ENCODE measurements at places on chromosomes 6 and 20.
A peak's percentile ranks its signal among the peaks of the same experiment; 100 is the strongest.

DNA sequence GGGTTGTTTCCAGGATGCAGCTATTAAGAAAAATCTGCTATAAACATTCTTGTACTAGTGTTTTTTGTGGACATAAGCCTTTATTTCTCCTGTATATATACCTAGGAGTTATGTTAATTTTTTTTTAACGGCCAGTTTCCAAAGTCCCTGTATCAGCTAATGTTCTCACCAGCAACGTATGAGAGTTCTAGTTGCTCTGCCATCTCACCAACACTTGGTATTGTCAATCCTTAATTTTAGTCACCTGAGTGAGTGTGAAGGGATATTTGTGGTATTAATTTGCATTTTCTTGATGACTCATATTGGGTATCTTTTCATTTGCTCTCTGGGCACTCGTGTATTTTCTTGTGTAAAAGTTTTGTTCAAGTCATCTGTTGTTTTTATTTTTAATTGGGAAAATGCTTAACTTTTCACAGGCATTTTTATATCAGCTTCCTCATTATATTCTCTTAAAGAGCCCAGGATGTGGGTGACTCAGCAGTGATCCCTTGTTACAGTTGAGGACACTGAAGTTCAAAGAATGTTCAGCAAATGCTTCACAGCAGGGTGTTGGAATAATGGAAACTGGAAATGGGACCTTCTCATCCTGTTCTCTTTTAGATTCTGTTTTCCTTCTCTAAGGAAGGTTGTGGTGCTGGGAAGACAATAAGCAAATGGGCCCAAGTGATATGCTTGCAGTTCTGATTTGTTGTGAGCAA, 211.7 kb upstream of the PRND start:
- DNase-seq, result no peak

GRCh38 chr20:11880680-11881079, 37.0 kb upstream of the BTBD3 start:
- no peak for DNase-seq

- DNase-seq, result no peak
Observed at GRCh38 chr6:160365117-160365516, 16.9 kb downstream of the SLC22A3 start.

DNA sequence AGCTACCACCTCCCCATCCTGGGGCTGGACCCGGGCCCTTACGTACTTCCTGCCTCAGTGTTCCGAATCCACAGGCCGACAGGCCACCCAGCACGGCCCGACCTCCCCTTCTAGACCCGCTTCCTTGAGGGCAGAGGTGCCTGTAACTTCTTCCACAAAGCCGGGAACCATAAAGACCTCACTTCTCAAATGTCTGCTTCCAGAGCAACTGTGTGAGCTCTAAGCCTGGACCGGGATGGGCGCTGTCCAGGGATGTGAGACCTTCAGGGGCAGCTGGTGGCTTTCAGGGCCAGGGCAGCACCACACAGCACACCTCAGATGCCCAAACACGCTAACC, 9.3 kb downstream of the SLC2A4RG start:
- no peak for DNase-seq

GRCh38 chr6:35151466-35151865, 10.3 kb upstream of the TCP11 start:
- DNase-seq, result no peak

DNA sequence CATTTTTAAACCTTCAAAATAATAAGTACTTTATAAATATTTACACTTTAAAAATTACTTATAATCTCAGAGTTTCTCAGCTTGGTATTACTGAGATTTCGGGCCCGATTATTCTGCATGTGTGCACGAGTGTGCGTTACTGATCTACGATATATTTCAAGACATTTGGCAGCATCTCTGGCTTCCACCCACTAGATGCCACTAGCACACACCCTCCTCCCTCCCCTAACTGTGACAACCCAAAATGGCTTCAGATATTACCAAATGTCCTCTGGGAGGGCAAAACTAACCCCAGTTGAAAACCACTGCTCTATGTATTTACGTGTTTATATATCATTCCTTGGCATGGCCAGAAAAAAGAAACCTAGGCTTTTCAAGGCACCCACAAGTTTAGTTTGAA, 95.9 kb downstream of the FYN start:
- no peak for DNase-seq

GRCh38 chr6:125511809-125512396, 210.1 kb upstream of the HDDC2 start:
- DNase-seq, result no peak

- no peak for DNase-seq
Observed at GRCh38 chr20:49078310-49078709, 32.2 kb downstream of the CSE1L start.

- DNase-seq, result no peak
Observed at GRCh38 chr20:62360854-62361798, 6.0 kb downstream of the LAMA5 start.

DNA sequence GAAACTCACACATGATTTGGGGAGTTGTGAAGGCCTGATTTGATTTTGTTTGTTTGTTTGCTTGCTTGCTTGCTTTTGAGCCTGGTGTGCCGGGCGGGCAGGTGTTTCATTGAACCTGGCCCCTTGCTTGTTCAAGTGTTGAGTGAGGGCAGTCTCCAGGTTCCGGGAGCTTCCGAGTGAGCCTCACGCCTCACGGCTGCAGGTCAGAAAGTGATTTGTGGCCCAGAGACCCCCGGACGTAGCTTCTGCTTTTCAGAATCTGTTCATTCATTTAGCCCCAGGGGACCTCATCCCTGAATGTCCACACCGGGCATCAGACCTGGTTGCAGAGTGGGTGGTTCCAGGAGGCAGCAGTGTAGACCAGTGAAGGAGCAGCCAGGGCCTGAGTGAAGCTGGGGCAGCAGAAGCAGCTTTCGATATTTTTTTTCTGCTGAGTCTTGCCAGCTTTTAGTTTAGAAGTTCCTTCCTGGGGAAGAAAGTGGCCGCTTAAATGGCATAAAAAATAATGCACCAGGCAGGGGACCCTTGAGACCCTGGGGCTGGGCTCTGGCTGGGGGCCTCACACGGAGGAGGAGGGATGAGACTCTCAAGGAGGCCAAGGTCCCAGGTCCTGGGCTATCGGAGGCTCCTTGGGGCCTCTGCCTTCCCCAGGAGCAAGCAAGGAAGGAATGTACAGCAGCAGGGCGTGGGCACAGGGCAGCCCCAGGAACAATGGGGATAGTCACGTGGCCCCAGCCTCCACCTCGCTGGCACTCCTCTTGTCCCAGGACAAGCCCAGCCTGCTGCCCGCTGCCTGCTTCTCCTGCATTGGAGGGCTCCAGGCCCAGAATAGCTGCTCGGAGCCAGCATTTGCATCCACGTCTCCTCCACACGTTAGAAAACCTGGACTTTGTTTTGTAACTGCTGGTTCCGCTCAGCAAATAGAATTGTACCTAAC, 89.2 kb upstream of the BHLHE23 start:
- no peak for DNase-seq

DNA sequence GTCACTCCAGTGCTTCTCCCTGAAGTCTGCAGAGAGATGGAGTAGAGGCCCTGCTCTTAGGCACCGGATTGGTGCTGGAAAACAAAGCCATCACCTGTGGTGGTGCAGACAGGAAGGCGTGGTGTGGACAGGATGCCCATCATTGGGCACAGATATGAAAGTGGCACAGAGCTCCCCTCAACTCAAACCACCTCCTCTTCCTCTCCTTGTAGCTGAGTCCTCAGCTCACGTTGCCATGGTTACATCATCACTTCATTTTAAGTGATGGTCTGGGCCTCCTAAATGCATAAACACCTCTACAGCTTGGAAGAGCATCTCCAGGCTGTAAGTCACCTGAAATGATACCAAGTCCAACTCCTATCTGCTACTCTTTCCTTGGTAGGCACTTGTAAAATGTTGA, 8.0 kb upstream of the RTF2 start:
- DNase-seq, result no peak

DNA sequence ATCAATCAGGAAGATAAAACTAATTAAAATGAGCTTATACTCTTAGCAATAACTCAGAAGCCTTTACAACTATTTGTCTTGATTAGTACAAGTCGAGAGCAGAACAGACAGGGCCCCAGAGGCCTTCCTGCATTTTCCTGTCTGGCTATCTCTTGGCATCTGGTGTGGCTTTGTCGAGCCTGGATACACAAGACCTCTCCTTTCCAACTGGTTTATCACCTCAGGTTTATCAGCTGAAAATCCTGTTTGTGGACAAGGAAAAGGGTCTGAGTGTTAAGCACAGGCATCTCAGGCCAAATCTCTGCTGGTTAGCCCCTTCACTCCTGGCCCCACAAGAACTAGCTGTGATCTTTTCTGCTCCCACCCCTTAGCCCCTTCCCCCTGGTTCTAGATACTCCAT, 32.6 kb downstream of the BAK1 start:
- DNase-seq, result no peak

- no peak for DNase-seq
Observed at GRCh38 chr6:42316981-42317380, 99.3 kb upstream of the MRPS10 start.

DNA sequence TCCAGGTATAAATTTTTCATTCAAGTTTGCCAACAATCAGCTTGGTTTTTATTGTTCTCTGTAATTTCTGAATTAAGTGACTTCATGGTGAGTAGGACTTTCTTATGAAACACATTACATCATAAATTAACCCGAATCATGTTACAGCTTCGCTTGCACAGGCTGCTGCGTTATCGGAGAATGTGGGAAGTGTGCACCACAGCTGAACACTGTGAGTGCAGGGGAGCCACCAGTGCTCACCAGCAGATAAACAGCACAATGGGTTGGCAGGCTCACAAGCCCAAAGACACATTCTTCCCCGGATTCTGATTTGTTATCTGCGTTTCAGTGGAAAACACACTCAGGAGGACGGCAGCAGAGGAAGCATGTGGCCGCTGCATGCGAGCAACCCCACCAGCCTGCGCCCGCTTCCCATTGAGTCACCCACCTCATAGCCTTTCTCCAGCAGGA, 121.1 kb downstream of the GMDS start:
- no peak for DNase-seq

DNA sequence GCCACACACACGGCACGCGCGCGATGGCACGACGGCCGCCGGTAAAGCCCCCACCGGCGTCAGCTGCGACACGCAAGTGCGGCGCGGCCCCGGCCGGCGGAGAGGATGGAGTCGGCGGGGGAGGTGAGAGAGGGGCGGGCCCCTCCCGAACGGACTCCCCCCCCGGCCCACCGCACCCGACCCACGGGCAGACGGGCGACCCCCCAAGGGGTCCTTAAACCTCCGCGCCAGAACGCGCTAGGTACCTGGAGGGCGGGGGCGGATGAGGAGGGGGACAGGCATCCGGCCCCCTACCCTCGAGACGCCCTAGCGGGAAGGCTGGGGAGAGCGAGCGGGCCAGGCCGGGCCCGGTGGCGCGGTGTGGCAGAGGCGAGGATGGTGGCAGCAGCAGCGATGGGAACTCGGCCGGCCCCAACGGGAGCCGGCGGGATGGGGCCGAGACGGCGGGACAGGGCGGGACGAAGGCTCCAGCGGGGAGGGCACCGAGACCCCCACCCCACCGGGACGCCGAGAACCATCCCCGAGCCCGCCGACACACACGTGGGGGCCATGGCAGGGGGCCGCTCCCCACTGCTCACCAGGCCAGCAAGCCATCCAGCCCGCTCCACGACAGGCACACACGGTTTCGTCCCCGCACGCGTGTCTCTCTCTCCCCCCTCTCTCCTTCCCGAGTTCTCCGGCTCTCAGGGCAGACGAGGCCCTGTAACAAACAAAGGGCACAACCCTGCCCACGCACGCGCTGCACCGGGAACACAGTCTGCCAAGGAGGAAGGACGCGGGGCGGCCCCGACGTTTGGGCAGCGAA, 1515.4 kb upstream of the DEFB115 start:
- no peak for DNase-seq

- no peak for DNase-seq
Observed at GRCh38 chr20:14916360-14916920, 579.0 kb upstream of the FLRT3 start.

DNA sequence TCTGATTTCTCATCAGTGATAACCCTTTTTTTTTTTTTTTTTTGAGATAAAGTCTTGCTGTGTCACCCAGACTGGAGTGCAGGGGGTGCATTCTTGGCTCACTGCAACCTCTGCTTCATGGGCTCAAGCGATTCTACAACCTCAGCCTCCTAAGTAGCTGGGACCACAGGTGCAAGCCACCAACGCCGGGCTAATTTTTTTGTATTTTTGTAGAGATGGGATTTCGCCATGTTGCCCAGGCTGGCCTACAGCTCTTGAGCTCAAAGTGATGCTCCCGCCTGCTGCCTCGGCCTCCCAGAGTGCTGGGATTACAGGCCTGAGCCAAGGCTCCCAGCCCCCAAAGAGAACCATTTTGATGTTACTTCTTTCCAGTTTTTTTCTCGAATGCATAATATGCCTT, 2.2 kb downstream of the FABP7 start:
- DNase-seq, result no peak

- DNase-seq, result no peak
Observed at GRCh38 chr6:89828988-89829471, 650 bp upstream of the CASP8AP2 start.

DNA sequence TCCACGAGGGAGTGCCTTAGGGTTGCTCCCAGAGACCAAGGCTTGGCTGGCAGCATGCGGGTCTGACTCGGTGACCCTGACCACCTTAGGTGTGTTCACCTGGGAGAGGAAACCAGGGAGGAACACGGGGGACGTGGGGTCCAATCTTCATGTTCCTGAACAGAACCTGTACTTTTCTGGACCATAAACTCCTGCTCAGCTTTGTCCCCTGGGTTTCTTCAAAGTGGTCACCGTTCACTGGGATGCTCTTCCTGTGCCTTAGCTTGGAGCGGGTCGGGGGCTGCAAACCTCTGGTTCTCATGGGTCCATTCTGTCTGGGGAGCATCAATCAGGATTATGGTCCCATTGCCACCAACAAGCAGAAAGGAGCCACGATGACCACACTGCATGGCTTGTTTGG, 333.5 kb downstream of the QKI start:
- no peak for DNase-seq

- DNase-seq, result no peak
Observed at GRCh38 chr20:2084703-2085102, 16.9 kb upstream of the STK35 start.

GRCh38 chr20:3980260-3981131, 34.9 kb downstream of the RNF24 start:
- peak; percentile 26 for DNase-seq

DNA sequence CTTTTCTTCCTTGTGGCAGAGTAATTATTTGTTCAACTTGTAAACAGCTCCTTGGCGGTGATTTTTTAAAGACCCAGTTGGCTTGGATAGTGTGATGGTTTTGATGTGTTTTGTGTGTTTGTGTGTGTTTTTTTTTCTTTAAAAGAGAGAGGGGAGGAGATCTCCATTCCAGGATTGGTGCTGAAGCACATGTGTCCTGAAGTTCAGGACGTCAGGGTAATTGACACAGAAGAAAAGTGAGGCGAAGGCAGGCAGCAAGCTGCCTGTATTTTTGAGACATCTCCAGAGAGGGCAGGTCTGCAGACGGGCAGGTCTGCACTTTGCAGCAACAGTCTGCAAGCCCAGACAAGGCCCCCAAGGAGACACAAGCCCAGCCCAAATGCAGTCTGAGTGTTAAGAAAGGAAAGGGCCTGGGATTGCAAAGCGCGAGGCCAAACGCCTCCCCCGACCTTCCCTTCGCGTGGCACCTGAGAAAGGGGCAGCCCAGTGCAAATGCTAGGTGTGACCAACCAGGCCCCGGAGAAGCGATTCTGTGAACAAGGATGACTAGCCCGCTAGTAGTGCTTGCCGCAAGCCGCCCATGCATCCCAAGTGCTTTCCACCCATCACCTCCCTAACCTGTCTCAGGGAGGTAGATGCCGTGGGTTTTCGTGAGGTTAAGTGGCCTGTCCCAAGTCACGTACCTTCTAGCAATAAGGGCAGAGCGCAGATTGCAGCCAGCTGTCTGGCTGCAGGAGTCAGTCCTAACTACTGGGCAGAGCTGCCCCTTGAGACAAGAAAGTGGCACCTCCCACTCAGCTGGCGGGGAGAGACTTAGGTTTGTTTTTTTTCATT, 230.5 kb downstream of the ZMYND8 start:
- DNase-seq, result no peak
